ENCODE measurements at places on chromosomes 6 and 20.

DNA sequence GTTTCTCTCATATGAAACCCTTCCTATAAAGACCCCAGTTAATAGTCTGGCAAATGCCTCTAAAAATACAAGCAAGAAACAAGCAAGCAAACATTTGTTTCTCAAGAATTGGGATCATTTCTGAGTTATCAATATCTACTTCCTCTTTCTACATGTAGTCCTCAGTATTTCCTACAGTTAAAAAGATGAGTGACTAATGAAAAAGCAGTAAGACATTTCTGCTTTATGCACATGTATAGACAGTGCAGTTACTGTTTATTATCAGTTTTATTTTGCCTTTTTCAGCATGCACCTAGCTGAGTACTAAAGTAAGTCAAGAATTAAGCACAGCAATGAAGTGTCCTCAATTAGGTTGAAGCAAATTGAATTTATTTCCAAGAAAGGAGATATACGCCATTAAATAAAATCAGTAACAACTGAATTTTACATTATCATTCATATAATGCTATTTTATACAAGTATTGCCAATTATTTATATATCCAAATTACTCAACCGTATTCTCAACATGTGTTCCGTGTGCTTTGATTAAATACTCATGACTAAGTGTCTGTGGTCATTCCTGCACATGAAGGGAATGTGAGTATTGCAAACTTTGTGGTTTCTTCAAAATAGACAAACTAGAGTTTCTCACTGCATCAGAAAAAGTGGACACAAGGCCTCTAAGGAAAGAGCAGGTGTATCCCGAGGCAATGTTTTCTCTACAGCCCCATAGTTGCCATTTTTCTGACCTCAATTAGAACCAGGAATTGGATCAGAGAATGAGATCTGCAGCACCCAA lies 159.3 kb upstream of the MARCKS start:
- DNase-seq, result no peak

DNA sequence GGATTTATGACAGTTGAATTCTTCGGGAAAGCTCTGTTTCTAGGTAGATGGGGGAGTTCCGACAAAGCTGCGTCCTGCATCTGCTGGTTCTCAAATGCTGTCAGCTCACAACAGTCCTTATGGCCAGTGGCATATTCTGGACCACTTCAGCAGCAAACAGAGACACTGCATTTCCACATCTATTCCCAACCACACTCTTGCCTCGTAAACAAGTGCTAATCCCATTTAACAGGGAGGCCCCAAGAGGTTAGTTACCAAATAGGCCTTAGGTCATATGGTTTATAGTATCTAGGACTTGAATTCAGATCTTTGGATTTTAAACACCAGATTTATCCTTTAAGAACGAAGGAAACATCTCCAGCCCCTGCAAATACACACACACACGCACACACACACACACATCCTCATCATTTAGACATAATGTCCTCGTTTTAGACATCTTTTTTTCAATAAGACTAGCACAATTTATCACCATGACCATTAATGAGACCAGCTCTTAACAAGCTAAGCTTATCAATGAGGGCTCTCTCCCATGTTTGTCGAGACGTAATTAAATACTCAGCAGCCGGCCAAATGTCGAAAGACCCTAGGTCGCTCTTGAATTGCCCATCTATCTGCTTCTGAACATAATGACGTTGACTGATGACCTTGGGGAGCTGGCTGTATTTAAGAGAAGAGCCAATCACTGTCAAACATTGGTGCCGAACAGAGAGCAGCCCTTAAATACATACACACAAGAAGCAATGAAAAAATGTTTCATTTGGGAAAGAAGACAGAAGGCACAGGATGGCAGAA lies 84.5 kb downstream of the PSMG4 start:
- no peak for DNase-seq

GRCh38 chr20:44807051-44807683 lies 3.2 kb downstream of the RIMS4 start:
- DNase-seq, result no peak

DNA sequence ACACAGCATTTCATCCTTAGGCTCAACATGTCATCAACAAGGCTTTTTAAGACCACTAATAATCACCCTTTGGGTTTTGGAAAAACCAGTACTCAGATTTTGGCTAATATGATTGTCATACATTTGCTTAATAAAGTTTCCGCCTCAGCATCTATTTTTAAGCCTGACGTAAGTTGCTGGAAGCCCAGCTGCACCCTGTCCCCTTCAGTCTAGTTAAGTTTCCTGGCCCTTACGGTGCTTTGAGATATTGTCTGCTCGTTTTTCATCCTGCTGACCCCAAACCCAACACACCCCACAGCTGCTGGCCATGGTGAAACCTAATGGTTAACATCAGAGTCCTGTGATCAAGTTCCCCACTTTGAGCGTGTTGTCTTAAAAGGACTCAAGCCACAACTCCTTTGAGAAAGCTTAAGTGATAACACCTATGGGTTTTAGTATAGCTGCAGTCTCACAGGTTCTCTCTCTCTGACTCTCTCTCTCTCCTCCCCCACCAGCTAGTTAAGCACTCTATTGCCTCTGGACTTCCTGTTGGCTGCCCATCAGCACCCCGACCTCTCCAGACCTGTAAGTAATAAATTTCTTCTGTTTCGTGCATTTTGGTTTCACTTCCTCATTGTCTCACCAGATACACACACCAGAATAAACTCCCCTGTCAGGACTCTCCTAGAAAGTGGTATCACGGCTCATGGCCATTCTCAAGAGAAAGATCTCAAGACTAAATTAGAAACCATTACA lies 802.0 kb downstream of the C6orf118 start:
- DNase-seq, result no peak

GRCh38 chr6:109370336-109370735 lies 11.9 kb downstream of the CD164 start:
- no peak for DNase-seq
